ENCODE measurements at places on chromosomes 11 and 22. TPM values are rescaled to one million over a fixed set of nuclear protein-coding genes. Genes with fewer than 3 reads are reported as not detected.
A peak's percentile ranks its signal among the peaks of the same experiment; 100 is the strongest.

DNA sequence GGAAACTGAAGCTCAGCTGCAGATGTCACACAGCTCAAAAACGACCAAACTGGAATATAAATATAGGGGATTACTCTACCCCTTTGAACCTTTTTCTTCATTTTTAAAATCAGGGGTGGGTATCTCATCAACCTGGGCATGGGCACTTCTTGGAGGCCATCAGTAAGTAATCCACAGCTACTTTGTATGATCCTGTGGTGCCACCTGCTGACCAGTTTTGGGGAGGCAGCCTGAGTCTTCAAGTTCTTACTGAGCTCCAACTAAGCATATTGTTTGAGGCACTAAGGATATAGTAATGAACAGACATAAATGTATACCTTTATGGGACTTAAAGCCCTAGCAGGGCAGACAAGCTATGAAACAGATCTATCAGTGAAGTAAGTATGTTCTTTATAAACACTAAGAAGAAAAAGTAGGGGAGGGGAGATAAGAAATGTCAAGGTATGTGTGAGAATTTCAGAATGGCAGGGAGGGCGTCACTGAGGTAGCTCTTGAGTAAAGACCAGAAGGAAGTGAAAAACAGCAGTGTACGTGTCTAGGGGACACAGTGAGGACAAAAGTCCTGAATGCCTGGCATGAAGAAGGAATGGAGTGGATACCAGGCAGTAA, 18.4 kb downstream of the TUB start:
- DNase-seq = peak; percentile 68

DNA sequence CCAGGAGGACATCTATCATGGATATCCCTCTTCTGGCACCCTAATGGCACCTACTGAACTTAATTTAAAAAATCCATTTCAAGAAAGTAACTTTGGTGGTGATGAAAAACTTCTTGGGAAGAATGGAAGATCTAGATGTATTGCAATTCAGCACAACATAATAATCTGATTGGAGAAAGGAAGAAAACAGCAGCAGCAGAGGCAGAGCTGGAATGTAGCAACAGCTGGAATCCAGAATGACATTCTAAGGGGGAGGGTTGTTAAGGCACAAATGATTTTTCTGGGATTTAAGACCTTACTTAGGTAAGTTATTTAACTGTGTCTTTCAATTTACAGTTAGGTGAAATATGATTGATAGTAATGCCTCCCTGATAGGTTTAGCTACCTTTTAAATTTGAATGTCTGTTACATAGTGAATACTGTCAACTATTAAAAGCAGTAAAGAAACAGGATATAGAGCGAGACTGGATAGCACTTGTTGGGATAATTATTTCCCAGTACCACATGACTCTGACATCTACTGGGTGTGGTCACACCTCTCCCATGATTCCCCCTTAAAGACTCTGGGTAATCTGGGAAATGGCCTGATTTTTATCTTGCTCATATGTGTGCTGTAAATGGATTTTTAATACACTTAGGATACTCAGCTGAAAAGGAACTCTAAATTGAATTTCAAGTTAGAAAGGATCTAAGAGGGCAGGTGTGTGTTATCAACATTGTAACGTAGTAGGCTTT, 11.7 kb downstream of the CAPRIN1 start:
- DNase-seq = no peak

Gene DGCR6L
- 61.6 TPM for total RNA-seq

DNA sequence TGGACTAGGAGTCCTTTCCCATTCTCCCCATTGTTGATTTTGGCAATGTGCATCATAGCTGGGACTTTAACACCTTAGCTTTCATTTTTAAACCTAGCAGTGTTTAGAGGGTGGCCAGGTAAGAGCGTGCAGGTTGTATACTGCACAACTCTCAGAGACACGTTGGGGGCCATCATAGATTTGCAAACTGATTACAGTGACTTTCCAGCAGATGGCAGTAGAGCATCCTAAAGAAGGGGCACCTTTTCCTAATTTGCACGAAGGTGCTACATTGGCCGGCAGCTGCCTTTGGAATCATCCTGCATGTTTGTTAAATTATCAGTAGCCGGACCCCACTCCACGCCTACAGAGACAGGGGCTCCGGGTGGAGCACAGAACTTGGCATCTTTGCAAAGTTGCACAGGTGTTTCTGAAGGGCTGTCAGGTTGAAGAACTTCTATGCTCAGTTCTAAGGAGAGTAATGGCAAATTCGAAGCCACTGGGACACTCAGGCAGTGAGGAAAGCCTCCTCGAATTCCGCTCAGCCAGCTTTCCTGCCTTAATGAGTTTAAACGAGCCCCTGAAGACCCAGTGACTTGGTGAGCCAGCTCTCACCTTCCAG, 7.7 kb downstream of the LHFPL7 start:
- DNase-seq = peak; percentile 39

Gene CABP7
- 0.14 TPM for total RNA-seq

GRCh38 chr11:40230821-40231220, 1228.6 kb downstream of the LRRC4C start:
- DNase-seq = no peak

DNA sequence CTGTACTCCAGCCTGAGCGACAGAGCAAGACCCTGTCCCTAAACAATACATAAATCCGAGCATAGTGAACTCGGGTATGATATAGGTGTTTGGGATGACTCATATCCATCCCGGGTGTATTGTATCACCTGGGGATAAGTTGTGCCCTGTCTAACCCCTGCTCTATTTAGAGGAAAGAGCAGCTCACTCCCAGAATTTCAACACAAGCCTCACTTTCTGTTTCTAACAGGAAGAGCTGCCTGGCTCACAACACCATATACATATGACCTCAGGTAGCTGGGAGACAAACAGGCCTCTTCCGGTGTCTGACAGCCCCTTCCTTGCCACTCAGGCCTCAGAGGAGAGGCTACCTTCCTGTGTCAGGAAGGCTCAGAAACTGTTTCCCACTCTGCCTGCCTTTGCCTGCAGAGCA, 9.9 kb upstream of the MICALL1 start:
- peak; percentile 81 for DNase-seq

DNA sequence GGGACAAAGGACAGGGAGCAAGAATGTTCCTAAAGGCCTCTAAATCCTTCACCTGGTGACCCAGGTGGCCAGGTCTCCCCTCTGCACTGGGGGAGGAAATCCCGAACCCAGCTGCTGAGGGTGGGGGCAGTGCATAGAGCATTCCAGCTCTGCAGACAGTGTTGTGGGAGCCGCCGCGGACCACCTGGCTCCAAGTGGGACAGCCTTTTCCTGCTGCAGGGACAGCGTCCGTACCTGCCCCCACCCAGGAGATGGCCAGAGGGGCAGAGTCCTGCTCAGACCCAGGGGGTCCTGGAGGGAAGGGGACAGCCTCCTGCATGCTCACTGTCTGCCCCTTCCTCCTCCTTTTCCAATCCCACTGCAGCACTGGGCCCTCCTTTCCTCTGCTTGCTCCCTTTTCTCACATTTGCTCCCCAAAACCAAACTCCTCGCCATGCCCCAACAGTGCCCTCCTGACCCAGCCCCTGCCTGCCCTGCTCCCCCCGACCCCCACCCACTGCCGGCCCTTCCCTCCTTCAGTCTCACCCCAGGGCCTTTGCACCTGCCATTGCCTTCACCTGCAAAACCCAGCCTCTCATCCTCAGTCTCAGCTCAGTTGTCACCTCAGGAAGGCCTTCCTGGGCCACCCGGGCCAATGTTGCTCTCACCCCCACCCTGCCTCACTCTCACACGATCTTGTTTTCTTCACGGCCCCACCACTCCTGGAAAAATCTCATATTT, 12.8 kb downstream of the PNPLA5 start:
- no peak for DNase-seq

DNA sequence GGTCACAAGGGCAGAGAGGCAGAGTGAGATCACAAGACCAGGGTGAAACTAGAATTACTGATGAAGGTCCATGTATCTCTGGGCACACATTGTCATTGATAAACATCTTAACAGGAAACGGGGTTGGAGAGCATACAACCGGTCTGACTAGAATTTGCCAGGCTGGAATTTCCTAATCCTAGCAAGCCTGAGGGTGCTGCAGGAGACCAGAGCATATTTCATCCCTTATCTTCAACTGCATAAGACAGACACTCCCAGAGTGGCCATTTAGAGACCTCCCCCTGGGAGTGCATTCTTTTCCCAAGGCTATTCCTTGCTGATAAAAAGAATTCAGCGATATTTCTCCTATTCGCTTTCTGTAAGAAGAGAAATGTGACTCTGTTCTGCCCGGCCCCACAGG, 84.6 kb upstream of the IZUMO1R start:
- DNase-seq = no peak

DNA sequence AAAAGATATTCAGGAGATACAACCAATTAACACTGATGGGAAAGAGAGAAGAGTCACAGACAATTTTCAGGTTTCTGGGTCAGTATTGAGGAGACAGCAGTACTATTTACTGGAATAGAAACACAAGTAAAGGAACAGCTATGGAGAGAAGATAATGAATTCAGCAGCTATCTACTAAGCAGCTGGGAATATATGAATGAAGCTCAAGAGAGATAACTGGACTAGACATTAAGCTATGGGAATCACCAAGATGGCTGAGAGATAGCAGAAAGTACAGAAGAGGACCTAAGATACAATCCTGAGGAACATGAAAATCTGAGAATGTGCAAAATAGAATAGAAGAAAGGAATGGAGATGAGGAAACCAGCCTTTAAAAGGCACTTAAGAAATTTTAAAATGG, 15.9 kb downstream of the ALG9 start:
- DNase-seq = no peak

DNA sequence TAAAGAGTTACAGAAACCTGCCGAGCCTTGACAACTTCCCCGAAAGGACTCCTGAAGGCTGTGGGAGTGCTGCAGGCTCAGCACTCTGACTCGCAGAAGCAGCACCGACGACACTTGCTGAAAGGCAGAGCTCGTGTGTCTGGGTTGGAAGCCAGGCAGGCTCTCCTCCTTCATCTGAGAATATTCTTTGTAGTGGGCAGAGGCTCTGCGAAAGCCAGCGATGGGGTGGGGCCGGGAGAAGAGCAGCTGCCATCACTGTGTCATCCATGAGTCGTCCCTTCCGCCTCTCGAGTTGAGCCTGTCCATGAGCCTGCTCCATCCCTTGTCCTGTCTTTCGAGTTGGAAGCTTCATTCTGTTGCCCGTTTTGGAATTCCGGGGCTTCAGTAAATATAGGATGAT, 11.9 kb downstream of the GLB1L2 start:
- no peak for DNase-seq

DNA sequence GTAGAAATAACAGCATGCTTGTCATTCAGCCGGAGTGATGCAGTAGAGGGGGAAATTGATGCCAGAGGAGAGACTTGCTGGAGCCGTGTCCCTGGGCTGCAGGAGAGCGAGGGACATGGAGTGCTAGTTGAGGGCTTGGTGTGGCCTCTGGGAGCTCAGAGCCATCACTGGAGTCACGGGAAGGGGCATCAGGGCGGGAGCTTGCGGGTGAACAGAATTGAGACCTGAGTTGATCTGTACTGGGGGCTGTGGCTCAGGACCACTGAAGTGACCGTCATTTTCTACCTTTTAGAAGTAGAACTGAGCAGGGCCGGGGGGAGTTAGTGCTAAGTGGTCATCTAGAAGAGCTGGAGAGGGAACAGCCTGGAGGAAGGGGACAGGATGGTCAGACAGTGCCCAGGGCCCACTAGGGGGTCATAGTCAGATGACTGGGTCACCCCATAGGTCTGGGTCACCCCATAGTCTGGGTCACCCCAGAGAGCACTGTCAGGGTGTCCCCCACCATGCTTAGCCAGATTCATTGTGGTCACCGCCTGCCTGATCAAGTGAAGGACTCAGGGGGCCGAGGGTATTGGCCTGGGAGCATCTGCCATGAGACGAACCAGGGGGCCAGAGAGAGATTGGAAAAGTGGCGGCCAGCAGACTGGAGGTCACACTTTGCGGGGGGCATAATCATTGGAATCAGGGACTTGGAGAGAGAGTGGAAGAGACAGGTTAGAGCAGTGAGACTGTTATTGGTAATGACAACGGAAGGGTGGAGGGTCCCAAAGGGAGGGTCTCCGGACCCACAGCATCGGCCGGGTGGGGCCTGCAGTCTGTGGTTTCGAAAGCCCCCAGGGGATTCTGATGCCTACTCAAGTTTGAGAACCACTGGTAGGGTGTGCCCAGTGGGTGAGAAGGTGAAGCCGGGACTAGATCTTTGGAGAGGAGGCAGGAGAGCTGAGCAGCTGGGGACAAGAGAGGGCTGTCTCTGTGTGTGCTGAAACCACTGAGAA, 15.2 kb downstream of the RIBC2 start:
- no peak for DNase-seq

- DNase-seq = no peak
Measured at GRCh38 chr11:57920971-57921370, 102.7 kb upstream of the OR9Q1 start.

GRCh38 chr11:107757661-107758060, 45.8 kb upstream of the SLN start:
- DNase-seq = no peak

Gene ADORA2A
- total RNA-seq = 77.4 TPM

- no peak for DNase-seq
Measured at GRCh38 chr11:4882543-4882942, 843 bp downstream of the OR51T1 start.

- DNase-seq = no peak
Measured at GRCh38 chr11:63710476-63711217, 29.3 kb downstream of the RTN3 start.

DNA sequence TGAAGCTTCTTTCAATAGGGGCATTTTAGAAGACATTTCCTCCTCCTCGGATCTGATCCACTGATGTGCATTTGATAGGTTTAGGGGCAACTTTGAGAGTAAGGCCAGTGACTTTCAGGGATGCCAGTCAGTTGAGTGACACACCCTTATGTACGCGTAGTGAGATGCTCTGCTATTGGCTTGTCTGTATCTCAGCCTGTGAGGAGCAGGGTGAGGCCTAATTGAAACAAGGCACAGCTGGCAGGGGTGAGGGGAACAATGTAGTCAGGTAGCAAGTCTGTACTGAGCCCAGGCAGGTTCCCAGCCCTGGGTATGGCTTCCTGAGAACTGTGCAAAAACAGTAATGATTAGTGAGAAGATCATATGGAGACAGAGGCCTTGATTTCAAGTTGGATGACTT, 61.5 kb downstream of the STIM1 start:
- DNase-seq = peak; percentile 37

Gene OR5I1
- total RNA-seq = not detected

Gene GLYAT
- not detected for total RNA-seq

GRCh38 chr22:25051983-25052710, 99.6 kb downstream of the KIAA1671 start:
- DNase-seq = no peak

DNA sequence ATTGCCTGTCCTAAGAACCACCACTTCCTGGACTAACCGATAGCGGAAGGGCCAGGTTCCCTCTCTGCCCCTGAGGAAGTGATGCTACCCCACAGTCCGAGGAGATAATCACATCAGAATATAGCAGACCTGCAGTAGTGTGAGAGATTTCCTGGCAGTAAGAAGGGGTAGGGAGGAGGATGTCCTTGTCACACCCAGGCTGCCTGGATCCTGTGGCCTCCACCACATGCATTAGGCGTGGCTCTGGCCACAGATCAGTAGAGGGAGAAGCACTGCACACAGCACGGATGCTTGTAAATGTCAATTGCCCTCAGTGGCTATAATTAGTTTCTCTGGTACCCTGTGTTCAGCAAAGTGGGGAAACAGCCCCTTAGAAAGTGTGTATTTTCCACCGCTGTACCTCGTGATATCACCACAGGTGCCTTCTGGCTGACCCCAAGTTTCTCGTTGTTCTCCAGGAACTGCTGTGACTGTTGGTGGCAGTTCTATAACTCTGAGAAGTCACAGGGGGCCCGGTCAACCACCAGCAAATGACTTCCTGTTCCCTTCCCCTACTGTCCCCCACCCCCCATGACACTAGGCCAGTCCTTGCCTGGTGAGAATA, 61.8 kb downstream of the UBASH3B start:
- no peak for DNase-seq

GRCh38 chr11:18769802-18770456, 21.7 kb downstream of the PTPN5 start:
- no peak for DNase-seq

Gene VSIG2
- 0.14 TPM for total RNA-seq

GRCh38 chr11:134792044-134792443, 380.0 kb upstream of the B3GAT1 start:
- no peak for DNase-seq
